AG09309 (cell line): ENCODE measurements at places on chromosomes 16 and 17.
A peak's percentile ranks its signal among the peaks of the same experiment; 100 is the strongest.

DNA sequence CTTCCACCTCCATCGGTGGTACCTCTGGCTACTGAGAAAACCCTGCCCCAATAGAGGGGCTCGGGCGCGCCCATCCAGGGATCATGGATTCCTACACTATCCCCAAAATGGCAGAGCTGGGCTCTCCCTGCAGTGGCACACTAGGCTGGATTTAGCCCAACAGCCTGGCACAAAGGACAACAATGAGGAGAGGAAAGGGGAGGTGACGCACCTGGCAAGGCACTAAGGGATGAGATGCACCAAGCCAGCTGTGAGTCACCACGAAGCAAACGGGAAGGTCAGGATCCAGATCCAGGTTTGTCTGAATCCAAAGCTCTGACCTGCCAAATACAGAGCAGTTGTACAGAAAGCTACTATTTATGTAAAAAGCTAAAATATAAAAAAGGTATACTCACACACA, 18.1 kb downstream of the UBE2O start:
- DNase-seq: no peak

DNA sequence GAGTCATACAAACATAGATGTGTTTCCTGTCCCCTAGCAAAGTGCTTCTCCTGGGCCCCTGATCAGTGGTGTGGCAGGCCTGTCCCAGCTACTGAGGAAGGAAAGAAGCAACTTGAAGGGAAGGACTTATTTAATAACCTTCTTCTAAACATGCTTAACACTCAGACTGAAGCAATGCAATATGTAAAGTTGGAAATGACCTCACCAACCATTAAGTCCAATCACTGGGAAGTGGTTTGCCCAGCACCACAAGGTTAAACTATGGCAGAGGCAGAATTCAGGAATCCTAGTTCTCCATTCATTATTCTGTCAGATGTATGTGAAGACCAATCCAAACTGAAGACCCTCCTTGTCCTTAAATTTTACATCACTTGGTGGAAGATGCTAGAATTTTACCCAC, 39.1 kb downstream of the CENPV start:
- no peak for DNase-seq

DNA sequence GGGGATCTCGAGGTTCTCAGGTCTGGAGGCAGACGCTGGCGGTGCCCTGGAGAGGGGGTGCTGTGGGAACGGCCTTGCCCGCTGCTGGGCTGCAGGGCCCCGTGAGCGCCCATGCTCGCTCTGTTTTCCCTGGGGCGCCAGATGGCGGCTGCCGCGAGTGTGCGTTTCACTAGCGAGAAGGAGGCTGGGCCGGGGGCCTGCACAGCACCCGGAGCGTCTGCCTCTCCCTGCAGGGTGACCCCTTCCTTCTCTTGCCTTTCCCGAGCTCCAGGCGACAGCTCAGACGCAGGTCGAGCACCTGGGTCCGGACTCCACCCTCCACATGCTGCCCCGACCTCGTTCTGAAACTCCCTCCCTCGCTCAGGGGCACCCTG, 2.7 kb downstream of the TELO2 start:
- DNase-seq: no peak

- no peak for DNase-seq
Observed at GRCh38 chr17:9557161-9557755, 18.4 kb downstream of the STX8 start.

DNA sequence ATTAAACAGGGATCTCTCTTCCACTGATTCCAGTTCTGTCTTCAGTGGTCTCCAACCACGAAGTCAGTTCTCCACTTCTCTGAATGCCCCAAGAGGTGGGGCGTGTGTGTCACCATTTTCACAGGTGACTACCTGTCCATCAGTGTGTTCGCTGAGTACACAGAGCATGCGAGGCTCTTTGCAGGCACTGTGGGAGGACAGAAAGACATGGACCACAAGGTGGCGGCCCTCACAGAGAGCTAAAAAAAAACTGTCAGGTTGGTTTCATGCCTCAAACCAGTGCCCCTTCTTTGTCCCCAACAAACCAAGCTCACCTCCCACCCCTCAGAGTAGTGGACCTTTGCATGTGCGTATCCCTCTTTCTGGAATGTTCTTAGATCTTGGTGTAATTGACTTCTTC, 13.8 kb downstream of the EMP2 start:
- DNase-seq: no peak

GRCh38 chr17:79132271-79133064, 57.8 kb downstream of the ENGASE start:
- DNase-seq: no peak

DNA sequence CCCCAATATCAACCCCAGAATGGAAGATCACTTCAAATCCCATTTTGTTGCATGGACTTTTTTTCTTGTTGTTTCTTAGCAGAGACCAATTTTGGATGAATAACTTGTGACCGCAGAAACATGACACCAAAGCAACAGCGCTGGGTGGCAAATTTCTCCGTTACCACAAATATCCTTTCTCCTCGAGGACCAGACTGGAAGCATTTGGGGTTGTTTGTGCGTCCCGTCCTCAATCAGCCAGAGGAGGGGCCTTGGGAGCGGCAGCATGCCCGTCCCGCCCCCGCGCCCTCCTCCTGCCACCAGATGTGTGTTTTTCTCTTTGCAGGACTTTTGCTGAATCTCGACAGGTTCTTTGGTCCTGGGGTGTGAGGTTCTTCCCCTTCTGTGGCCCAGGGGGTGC, 282.5 kb upstream of the FOXF1 start:
- DNase-seq: peak; percentile 42

- no peak for DNase-seq
Observed at GRCh38 chr17:82388223-82388921, 16.8 kb downstream of the UTS2R start.

DNA sequence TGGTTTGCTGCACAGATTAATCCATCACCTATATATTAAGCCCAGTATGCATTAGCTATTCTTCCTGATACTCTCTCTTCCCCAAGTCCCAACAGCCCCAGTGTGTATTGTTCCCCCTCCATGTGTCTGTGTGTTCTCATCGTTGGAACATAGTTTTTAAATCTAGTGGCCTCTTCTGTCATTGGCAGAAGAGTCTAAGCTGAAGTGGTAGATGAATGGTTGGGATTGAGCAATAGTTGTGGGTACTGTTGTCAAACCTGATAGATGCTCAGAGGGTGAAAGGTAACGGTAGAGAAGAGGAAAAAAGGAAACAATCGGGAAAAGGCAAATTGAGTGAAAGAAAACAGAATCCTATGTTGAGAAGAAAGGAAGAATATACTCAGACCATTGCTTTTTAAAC, 29.9 kb downstream of the MAP3K3 start:
- DNase-seq: no peak

- no peak for DNase-seq
Observed at GRCh38 chr17:9959377-9959981, 54.4 kb upstream of the RCVRN start.

DNA sequence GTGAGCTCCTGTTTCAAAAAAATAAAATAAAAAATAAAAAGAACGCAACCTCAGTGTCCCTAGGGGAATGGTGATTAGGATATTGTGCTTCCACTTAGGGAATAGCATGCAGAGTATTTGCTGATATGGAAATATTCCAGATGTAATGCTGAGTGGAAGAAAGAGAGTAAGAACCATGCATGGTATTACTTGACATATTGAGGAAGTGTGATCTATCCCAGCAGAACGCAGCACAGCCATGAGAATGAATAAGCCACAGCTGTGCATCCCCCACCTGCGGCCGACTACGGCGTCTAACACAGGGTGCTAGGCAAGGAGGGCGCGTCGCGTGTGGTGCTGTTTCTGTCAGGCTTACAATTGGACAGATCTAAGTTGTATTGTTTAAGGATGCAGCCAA, 49.5 kb downstream of the FOXK2 start:
- DNase-seq: no peak

GRCh38 chr16:17160285-17160853, 310.4 kb downstream of the XYLT1 start:
- no peak for DNase-seq
